ENCODE measurements at places on chromosomes 6 and 20. TPM values are rescaled to one million over a fixed set of nuclear protein-coding genes. Genes with fewer than 3 reads are reported as not detected.
A peak's percentile ranks its signal among the peaks of the same experiment; 100 is the strongest.

- no peak for DNase-seq
Measured at GRCh38 chr6:3726421-3726820, 25.1 kb downstream of the PXDC1 start.

DNA sequence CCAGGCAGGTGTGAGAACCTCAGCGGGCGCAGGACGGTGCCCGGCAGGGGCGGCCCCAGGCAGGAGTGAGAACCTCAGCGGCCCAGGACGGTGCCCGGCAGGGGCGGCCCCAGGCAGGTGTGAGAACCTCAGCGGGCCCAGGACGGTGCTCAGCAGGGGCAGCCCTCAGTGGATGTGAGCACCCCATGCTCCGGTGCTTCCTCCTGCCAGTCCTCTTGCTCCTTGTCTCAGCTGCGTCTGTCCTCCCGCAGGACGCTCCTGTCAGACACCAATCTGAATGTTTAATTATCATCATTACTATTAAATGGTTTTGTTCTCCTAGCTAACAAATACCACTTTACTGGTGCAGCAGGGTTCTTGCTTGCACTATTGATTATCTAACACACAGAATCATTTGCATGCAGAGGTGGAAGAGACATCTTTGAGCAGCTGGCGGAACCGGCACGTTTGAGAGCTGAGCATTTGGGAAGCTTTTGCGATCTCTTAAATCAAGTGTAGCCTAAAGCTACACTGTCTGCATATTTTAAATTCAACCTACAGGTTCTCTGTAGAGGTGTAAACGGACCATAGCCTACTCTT lies 39.4 kb upstream of the DACT2 start:
- DNase-seq = no peak

DNA sequence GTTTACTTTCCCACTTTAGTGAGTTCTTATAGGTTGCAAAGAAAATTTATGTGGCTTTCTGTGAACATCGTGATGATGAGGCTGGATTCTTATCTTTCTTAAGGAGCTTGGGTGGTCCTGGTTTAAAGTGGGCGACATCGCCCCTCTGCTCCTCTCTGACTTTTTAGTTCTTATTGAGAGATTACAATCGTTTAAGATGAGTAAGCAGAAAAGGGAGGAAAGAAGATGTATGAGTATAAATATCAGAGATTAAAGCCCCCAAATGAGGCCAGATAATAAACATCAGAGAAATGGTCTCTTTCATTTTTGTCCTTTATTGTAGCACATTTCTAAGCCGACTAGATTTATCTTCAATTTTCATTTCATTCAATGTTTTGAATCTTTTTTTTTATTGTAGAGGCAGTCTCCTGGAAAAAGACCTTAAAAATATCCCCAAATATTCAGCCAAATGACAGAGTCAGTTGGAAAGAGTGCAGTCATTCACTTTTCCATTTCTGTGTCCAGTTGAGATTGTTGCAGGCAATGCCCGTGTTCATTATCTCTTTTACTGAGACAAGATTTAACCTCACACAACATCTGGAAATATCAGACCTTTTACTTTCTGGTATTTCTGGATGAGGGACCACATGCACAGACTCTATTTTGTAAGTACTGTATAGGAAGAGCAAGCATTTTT lies 62.0 kb upstream of the PDE7B start:
- DNase-seq = no peak

- no peak for DNase-seq
Measured at GRCh38 chr6:108739496-108740330, 108.5 kb upstream of the ARMC2 start.

DNA sequence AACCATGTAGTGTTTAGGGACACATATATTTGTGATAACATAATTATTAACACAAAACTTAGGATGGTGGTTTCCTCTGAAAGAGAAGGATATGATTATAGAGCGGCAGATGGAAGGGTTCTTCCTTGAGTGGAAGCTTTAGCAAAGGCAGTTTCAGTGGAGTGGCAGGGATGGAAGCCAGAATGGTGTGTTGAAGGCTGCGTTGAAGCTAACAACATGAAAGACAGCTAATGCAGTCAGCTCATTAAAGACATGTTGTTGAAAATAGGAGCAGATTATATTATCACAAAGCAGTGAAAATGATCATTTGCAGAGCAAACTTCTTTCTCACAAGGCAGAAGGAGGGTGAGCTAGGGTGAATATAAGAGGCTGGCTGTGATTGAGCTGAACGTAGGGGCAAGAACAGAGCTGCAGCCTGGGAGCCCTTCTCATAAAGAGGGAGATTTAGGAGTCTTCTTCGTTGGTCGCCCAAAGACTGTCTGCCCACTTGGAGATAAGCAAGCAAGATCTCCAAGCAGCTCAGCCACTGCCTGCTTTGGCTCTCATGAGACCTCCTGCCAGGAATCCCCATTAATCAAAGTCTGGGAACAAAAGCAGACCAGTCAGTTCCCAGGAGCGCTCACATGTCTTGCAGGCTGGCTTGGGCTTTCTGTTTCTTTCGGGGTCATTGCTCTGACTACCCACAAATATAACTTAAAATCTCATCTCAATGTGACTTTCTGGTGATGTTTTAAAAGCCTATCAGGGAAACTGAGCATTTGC lies 2.6 kb upstream of the ANKRD6 start:
- no peak for DNase-seq

DNA sequence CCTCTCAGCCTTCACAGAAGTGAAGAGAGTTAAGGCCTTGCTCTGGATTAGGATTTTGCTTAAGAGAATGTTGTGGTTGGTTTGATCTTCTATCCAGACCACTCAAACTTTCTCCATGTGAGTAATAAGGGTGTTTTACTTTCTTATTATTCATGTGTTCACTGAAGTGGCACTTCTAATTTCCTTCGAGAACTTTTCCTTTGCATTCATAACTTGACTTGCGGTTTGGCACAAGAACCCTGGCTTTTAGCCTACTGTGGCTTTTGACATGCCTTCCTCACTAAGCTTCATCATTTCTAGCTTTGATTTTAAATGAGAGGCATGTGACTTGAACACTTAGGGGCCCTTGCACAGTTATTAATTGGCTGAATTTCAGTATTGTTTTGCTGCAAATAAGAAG lies 166.1 kb upstream of the OPRM1 start:
- no peak for DNase-seq

GRCh38 chr6:26200918-26201721 lies 113.9 kb downstream of the HFE start:
- DNase-seq = no peak

GRCh38 chr6:89387516-89388201 lies 24.4 kb downstream of the RRAGD start:
- no peak for DNase-seq

GRCh38 chr6:118660218-118660569 lies 8.8 kb upstream of the CEP85L start:
- DNase-seq = no peak

- DNase-seq = peak; percentile 38
Measured at GRCh38 chr6:38973178-38974057, 75.2 kb upstream of the GLP1R start.

- no peak for DNase-seq
Measured at GRCh38 chr20:33910529-33911327, 83.0 kb upstream of the RALY start.

GRCh38 chr20:57195469-57196100 lies 70.9 kb downstream of the BMP7 start:
- no peak for DNase-seq

- peak; percentile 37 for DNase-seq
Measured at GRCh38 chr20:41095110-41095969, 42.0 kb upstream of the PLCG1 start.

GRCh38 chr6:108841377-108841855 lies 6.8 kb upstream of the ARMC2 start:
- DNase-seq = no peak

DNA sequence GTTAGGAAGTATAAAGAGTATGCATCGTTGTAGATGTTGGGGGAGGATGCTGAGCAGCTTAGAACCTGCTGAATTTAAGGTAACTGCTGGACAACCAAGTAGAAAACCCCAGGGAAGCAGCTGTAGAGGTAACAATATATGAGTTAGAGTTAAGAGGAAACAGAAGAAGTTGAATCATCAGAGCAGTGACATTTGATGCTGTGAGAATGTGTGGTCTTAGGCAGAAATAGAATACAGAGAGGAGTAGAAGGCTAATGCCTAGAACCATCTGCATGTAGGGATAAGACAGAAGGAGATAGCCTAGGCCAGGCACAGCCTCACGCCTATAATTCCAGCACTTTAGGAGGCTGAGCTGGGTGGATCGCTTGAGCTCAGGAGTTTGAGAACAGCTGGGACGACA lies 22.6 kb upstream of the DYNLRB1 start:
- no peak for DNase-seq

DNA sequence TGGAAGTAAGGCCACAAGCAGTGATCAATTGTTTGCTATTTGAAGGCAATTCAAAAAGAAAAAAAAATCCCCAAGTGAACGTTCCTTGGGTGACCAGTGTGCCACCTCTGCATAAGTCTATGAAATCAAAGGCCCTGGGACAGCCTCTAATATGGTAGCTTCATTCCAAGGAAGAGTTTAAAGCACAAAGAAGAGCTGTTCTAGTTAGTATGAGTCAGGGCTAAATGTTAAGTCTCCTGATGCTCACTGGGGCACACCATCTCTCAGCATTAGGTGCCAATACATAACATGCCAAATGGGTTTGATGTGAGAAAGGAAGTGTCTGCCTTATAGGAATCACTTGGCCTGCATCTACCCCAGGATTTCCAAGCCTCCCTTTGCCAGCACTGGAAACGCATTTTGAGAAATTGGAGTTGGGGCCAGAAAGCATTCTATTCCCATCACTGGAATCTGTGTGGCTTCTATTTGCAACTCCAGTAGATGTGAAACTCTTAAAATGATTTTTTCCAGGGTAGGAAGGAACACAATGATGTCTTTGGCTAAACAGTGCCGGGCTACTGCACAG lies 13.0 kb downstream of the UNC5CL start:
- DNase-seq = no peak

GRCh38 chr6:88856566-88856965 lies 106.9 kb downstream of the RNGTT start:
- DNase-seq = no peak

DNA sequence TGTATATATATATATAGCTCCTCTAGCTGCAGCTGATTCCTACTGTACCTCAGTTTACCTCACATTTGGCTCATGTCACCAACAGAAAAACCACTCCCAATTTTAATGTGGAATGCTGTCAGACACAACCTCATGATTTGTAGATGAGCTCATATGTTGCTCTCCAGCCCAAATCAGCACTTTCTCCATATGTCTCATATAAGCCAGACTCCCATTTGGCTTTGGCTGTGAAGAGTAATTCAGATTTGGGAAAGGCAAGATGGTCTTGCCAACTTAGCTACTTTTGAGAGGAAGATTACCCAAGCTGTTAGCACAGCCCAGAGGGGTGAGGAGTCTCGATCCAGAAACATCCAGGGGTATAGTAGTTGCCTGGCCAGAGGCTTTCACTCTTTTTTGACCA lies 342.2 kb upstream of the NT5E start:
- DNase-seq = no peak

- DNase-seq = no peak
Measured at GRCh38 chr6:138645976-138646640, 127.5 kb upstream of the CCDC28A start.

- DNase-seq = no peak
Measured at GRCh38 chr6:11179419-11180202, 52.9 kb downstream of the NEDD9 start.

- DNase-seq = no peak
Measured at GRCh38 chr20:23456873-23457272, 4.2 kb upstream of the CST11 start.

DNA sequence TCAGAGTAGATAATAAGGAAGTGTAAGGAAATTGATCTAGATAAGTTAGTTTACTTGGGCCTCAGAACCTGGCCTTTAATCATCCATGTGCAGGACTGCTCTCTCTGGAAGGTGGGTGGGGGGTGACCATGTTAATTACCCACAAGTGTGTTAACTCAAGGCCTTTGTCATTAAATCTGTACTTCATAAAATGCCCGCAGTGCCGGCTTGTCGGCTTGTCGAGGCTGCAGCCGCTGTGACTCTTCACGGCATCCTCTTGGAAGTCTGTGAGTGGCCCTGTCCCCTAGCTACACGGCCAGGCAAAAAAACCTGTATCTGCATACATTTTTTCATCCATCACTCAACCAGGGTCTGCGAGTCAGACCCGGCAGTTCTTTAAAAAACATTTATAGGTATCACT lies 70.9 kb upstream of the ASCC3 start:
- no peak for DNase-seq

DNA sequence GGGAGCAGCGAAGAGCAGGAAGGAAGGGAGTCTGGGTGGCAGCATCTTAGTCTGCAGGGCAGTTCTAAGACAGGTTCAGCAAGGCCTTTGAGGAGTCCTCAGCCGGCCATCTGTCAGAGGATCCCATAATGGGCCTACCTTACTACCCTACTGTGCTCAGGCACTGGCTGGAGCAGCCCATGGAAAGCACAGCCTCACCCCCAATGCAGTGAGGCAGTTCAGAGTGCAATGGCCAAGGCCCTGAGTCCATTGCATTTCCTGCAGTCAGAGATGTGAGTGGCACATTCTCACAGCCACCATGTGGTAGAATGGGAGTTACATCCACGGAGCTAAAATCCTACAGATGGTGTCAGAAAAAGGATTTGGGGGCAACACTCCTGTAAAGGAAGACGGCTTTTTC lies 19.4 kb upstream of the OVOL2 start:
- DNase-seq = no peak

GRCh38 chr6:163530406-163530805 lies 115.9 kb downstream of the QKI start:
- DNase-seq = no peak

GRCh38 chr6:46985943-46986342 lies 56.2 kb downstream of the ADGRF1 start:
- DNase-seq = no peak

GRCh38 chr20:63611646-63612045 lies 15.3 kb downstream of the GMEB2 start:
- DNase-seq = no peak

- no peak for DNase-seq
Measured at GRCh38 chr20:38414769-38415450, 20.2 kb downstream of the SNHG17 start.

DNA sequence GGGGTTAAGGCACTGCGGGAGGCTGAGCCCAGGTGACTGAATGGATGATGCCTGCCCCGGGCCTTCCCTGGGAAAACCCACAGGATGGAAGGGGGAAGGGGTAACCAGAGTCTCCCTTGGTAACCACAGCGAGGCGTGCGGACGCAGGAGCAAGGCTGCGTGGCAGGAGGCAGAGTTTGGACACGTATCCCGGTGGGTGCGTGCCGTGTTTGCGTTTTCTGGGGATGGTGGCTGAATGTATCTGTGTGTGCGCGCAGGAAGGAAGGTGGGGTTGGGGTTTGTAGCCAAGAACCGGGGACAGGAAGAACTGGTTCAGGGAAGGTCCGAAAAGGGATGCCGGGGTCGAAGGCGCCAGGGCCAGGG lies 1.8 kb downstream of the MDGA1 start:
- peak; percentile 29 for DNase-seq

LHFPL5 gene
- not detected for total RNA-seq

CCN5 gene
- total RNA-seq = not detected

LY86 gene
- total RNA-seq = not detected

PNLDC1 gene
- total RNA-seq = not detected

C2 gene
- total RNA-seq = 0.82 TPM

COL12A1 gene
- total RNA-seq = 6.3 TPM

PHACTR3 gene
- total RNA-seq = 8.7 TPM

TREML4 gene
- 0.15 TPM for total RNA-seq

KIAA0408 gene
- 6.4 TPM for total RNA-seq

SUMO4 gene
- 4.8 TPM for total RNA-seq

CNR1 gene
- 2.0 TPM for total RNA-seq

SMOC2 gene
- not detected for total RNA-seq

GABRR1 gene
- not detected for total RNA-seq

CAP2 gene
- total RNA-seq = 4.4 TPM

GSTA3 gene
- total RNA-seq = not detected

RIN2 gene
- total RNA-seq = 57.5 TPM

NT5E gene
- total RNA-seq = 47.1 TPM

CST2 gene
- not detected for total RNA-seq

C6orf141 gene
- 0.77 TPM for total RNA-seq

Measured in endothelial cell (in vitro differentiated cells).